ENCODE measurements at places on chromosomes 7 and 10.

DNA sequence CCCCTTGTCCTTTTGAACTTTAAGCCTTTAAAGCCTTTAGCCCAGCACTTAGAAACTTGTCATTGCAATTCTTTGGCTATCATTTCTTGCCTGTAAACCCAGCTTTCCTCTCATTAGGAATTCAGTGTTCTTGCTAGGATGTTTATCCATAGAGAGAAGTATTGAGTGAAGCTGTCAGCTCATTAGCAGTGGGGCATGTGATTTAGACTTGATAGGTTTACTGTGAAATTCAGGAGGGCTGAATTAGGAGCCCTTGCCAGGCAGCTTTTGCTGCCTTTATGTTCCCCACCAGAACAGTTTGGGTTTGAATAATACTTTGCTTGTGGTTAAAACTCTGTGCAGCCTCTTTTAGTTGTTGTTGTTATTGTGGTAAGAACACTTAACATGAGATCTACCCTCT, 39.5 kb downstream of the LHFPL3 start:
- no peak for DNase-seq

DNA sequence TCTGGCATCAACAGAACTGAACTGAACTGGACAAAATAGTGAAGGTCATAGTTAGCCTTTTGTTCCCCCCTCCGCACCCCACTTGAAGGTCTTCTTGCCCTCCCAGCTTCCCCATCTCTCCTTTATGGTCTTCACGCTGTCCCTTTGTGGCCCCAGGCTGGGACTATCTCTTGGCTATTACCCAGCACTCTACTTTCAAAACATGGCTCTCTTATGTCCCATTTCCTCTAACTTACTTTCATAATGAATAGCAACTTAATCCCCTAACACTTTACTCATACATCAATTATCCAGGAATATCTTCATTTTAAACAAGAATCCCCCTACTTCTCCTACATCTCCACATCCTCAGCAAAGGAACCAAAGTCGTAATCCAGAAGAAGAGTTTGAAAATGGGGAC, 135.3 kb upstream of the ITGB1 start:
- no peak for DNase-seq

DNA sequence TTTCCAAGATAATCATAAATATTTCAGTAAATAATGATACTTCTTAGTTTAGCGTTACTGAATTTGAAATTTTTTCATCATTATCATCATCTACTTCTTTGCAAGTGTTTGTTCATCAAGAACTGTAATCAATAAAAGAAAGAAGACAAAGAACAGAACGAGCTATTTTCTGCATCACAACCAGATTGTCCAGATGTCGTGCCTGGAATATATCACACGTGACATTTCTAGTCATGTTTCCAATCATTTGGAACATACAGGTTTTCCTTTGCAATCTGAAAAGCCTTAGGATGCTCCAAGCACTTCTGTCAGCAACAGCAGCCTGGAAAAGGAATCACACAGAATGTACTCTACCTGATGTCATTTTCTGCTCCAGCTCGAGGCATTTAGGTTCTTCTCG, 107.4 kb downstream of the FAM107B start:
- DNase-seq: no peak

DNA sequence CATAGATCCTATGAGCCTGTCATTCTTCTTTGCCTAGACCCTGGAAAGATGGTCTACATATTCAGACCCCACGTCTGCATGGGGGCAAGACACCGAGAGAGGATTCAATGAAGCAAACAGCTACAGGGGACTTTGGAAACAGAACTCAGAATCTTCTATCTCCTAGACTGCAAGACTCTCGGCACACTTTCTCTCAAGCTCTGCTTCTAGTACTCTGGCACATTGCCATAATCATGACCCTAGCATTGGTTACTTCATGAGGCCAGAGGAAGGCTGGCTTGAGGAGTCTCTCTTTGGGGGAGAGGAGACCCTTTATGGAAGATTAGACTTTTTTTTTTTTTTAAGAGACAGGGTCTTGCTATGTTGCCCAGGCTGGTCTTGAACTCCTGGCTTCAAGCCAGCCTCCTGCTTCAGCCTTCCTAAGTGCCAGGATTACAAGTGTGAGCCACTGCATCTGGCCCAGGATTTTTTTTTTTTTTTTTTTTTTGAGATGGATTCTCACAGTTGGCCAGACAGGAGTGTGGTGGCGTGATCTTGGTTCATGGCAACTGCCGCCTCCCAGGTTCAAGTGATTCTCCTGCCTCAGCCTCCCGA, 20.7 kb downstream of the CCDC3 start:
- no peak for DNase-seq

- DNase-seq: no peak
Measured at GRCh38 chr10:118570591-118570990, 24.9 kb downstream of the PRLHR start.

DNA sequence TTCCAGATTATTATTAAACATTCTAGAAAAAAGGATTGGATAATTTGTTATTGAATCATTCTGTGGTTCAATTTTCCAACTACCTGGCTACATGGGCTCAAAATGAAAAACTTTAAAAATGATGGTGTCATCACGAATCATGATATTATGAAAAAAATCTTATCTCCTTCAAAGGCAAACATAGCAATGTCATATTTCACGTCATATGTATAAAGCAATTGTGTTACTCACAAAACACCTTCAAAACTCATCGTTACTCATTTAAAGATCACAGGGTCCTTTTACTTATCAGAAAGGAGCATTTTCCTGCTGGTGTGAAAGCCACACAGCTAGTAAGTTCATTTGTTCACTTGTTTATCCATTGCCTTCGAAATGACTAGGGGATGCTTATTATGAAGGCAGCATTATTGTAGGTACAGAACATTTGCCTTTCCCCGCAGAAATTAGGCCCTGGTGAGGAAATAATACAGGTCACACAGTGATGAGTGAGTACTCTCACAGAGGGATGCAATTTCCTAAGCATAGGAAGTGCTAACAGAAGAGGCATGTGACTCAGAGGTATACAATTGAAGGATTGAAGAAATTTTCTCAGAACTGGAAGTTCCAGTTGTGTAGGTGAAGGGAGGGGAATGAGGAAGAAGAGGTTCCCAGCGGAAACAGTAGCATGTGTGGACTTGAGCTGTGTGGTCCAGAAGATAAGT, 478.7 kb downstream of the INHBA start:
- no peak for DNase-seq

DNA sequence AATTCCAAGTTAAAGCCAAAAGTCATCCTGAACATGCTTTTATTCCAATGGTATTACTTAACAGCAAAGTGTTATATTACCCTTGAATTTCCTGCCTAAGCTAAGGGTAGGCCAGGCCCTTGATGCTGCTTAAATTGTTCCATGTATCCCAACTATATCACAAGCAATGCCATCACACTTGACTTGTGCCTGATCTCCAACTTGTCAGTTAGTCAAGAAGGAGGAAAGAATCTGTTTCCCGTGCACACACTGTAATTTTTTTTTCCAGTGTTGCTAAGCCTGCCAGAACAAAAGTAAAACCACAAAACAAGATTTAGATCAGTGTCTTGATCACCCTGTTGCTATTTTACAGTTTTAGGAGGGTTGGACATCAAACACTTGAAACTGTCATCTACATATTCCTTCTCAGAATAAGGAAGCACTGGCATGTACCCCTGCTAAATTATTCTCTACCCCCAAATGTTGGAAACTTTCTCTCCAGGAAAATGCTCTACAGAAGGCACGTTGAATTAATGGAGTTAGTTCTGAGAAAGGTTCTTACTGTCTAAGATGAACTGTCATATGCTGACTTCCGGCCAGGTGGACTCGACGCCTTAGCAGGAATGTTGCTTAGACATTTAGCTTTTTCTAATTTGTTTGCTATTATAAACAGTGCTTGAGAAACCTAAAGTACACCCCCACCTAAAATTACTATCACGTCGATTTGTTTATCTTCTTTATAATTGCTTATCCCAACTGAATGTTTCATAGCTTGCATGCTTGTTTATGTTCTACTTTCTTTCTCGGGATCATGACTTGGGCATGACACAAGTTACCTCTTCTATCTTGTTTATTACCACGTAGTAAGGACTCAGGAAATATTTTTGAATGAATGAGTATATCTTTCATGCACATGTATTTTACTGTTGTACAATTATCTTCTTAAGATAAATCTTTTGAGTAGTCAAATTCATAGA, 105.5 kb upstream of the ZNF438 start:
- DNase-seq: no peak

DNA sequence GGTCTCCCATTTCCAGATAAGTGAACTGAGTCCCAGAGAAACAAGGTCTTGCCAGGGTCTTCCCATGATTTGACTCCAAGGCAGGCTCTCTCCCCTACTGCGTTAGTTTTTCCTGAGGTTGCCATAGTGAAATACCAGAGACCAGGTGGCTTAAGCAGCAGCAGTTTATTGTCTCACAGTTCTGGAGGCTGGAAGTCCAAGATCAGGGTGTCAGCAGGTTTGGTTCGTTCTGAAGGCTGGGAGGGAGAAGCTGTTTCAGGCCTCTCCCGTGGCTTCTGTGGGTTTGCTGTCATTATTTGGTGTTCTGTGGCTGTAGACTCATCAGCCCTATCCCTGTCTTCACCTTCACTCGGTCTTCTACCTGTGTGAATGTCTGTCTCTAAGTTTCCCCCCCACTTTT, 129.9 kb downstream of the GRK5 start:
- DNase-seq: no peak

- no peak for DNase-seq
Measured at GRCh38 chr7:146575903-146576302, 459.3 kb downstream of the CNTNAP2 start.

DNA sequence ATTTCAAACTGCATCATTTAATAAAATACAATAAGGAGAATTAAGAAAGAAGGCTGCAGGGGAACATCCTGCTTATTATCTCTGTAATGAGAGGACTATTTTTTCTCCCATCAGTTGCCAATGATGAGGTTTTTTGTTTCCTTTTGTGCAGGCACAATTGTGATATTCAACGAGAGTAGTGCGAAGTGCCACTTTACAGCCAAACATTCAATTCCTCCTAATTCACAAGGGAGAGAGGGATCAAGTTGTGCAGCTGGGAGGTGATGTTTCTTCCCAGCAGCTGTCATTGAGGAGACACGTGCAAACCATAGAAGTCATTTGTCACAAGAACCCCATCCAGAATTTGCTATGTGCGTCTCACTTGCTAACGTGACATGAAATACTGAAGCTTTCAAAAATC, 81.6 kb upstream of the ICA1 start:
- no peak for DNase-seq

DNA sequence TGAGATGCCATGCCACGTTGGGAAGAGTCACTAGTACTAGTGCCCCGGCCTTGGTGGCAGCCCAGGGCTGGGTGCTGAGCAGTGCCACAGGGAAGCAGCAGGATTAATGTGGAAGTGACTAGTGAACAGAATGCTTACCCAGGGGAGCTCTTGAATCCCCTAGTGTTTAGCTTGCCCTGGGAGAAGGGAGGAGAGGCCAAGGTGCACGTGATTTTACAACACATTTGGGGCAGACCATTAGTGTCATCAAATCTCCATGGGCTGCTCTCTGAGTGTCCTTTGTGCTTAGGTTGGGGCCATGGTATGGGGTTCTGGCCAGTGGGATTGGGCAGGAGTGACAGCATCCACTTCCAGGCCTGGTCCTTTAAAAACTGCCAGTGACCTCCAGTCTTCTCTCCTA, 37.5 kb downstream of the ARHGAP22 start:
- no peak for DNase-seq

GRCh38 chr10:72170733-72171132, 45.1 kb upstream of the ANAPC16 start:
- DNase-seq: no peak

DNA sequence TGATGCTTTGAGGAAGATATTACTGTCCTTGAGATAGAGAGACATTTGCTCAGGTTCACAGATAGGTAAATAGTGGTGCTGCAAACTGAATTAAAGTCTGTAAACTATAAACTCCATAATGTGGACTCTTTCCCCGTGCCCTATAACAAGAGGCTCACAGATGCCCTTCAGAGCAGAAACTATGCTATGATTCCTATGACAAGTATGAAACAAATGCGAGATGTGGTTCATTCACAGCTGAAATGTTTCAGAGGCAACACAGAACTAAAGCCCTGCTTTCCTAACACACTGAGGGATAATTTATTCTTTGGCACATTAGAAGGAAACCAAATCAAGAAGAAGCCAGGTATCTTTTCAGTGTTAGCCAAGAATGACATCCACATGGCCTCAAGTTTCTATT, 13.4 kb downstream of the CHUK start:
- DNase-seq: no peak

DNA sequence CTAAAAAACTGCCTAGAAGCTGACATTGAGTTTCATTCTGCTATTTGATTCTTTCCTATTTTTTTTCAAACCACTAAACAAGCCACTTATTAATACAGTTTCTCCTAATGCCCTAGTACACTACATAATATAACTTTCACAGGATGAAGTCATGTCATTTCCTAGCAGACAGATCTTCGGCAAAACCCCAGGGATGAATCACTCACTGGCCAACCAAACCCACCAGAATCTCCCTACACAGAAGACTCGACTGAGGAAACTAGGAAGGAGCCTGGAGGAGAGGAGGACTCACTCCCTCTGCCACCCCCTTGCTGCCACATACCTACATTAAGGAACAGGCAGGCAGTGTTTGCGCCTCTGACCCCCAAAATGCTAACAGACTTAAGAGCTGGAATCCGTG, 33.4 kb downstream of the XPNPEP1 start:
- DNase-seq: no peak

GRCh38 chr10:30070001-30070685, 10.8 kb upstream of the JCAD start:
- DNase-seq: no peak

Data from WERI-Rb-1 (cell line).